ENCODE measurements at places on chromosomes 4 and X.

GRCh38 chr4:67871867-67872266 lies 11.9 kb downstream of the TMPRSS11D start:
- DNase-seq = no peak

GRCh38 chrX:105006103-105006502 lies 214.4 kb downstream of the TEX13A start:
- no peak for DNase-seq

- DNase-seq = no peak
Observed at GRCh38 chr4:60857130-60857753, 342.9 kb upstream of the ADGRL3 start.

DNA sequence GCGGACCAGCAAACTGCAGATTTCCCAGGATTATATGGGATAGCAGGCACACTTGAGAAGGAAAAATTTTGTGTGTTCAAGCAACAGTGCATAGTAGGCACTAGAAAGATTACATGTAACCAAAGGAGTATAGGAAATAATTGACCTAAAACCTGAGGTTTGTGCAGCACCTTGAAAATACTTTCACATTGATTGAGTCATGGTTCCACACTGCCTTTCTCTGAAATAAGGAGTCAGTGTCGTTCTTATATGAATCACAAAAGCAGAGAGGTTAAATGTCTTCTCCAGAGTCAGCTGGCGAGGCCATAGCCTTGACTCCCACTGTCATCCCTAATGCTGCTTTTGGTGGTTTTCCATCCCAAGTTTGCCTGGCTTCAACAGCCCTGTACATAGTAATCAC lies 138.9 kb downstream of the SOWAHB start:
- no peak for DNase-seq

DNA sequence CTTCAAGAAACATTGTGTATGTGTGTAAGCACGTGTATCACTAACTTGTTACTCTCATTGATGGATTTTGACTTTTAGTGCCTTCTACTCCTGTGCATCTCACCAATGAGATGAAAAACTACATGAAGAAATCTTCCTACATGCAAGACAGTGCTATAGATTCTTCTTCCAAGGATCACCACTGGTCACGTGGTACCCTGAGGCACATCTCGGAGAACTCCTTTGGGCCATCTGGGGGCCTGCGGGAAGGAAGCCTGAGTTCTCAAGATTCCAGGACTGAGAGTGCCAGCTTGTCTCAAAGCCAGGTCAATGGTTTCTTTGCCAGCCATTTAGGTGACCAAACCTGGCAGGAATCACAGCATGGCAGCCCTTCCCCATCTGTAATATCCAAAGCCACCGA lies 86.5 kb downstream of the SLC10A6 start:
- DNase-seq = no peak

GRCh38 chr4:176066757-176067156 lies 1.1 kb downstream of the WDR17 start:
- DNase-seq = no peak

Data from CD4-positive, alpha-beta T cell treated with Interleukin-12 subunit alpha and Interleukin-12 subunit beta, for 1 hour (primary cell).